ENCODE measurements at places on chromosomes 6 and 20.

DNA sequence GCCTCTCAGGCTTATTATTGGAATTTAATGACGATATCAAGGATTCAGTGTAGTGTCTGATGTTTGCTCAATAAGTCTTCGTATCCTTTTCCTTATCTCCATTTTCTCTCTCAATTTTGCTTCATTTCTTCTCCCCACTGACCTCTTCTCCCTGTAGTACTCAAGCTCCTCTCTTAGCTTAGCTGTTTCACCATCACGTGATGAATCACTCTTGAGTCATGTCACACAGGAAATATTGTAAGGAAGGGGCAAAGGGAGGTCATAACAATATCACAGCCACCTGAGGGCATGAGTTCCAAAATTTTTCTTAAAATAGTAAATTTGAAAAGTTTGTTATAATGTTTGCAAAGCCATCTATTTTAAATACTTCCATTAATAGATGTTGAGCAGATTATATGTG, 392.2 kb upstream of the MARCKS start:
- no peaks in the 10 kb centered on the region for H3K27me3 ChIP-seq
- no peak overlapping the region for H3K27ac ChIP-seq
- H3K36me3 ChIP-seq = no peaks in the 10 kb centered on the region
- no peak for DNase-seq
- H3K4me3 ChIP-seq = no peak overlapping the region

DNA sequence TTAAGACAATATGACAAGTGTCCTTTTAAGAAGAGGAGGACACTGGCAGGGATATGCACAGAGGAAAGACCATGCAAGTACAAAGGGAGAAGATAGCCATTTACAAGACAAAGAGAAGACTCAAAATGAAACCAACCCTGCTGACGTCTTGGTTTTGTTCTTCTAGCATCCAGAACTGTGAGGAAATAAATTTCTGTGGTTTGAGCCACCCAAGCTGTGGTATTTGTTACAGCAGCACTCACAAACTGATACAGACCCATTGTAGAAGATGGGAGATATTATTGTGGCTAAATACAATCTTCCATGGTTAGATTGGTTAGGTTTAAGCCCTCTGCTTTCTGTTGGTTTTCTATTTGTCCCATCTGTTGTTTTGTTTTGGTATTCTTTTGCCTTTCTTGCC, 88.6 kb upstream of the SLC35F1 start:
- no peak overlapping the region for H3K4me3 ChIP-seq
- no peaks in the 10 kb centered on the region for H3K36me3 ChIP-seq
- no peaks in the 10 kb centered on the region for H3K4me1 ChIP-seq
- no peak overlapping the region for H3K27ac ChIP-seq
- DNase-seq = no peak
- no peaks in the 10 kb centered on the region for H3K27me3 ChIP-seq

- no peak for DNase-seq
- H3K36me3 ChIP-seq = no peaks in the 10 kb centered on the region
- H3K4me3 ChIP-seq = no peak overlapping the region
- no peaks in the 10 kb centered on the region for H3K27me3 ChIP-seq
- H3K27ac ChIP-seq = no peak overlapping the region
- peaks cover 10% of the 10 kb centered on the region for H3K4me1 ChIP-seq
Measured at GRCh38 chr20:1204113-1204512, 859 bp downstream of the C20orf202 start.

- DNase-seq = no peak
- H3K4me3 ChIP-seq = no peak overlapping the region
- no peak overlapping the region for H3K27ac ChIP-seq
- H3K4me1 ChIP-seq = peaks cover 13% of the 10 kb centered on the region
- no peaks in the 10 kb centered on the region for H3K27me3 ChIP-seq
Measured at GRCh38 chr6:158819977-158820622, 932 bp upstream of the EZR start.

DNA sequence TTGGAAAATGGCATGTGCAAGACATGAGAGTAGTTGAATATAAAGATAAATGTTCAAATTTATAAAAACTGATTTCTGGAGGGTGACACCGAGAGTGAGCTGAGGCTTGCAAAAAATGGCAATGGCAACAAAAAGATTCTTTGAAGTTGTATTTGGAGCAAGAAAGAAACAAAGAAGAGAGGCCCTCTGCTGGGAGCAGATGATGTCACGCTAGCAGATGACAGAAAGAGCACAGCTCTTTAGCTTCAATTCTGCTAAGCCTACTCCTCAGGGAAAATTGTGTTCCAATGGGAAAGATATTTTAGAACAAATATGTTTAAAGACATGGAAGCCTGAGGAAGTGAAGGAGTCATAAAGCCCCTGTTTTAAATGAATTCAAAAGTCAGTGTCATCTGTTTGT, 125.3 kb upstream of the NOX3 start:
- no peak overlapping the region for H3K27ac ChIP-seq
- no peak overlapping the region for H3K4me3 ChIP-seq
- no peak for DNase-seq
- H3K36me3 ChIP-seq = no peaks in the 10 kb centered on the region
- no peaks in the 10 kb centered on the region for H3K4me1 ChIP-seq
- H3K27me3 ChIP-seq = no peaks in the 10 kb centered on the region
